ENCODE measurements at places on chromosomes 12 and 14.

DNA sequence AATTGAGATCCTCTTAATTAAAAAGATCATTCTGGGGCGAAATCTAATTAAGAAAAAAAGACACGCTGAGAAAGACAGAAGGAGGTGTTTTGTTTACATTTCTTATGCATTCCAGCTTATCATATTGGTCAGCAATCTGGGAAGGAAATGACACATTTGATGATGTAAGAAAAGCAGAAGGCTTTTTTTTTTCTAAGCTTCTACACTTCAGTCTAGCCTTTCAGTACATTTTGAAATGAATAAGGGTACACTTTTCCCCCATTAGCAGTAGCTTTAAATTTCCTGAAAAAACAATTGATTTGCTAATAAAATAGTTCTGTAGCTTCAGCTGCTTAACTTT is 5.9 kb upstream of the GSC start:
- no peak for DNase-seq

- DNase-seq = no peak
These were observed 117.1 kb downstream of the NAV3 start for GRCh38 chr12:77947746-77948145.

GRCh38 chr12:87930627-87931026 is 98.6 kb downstream of the C12orf50 start:
- no peak for DNase-seq

DNA sequence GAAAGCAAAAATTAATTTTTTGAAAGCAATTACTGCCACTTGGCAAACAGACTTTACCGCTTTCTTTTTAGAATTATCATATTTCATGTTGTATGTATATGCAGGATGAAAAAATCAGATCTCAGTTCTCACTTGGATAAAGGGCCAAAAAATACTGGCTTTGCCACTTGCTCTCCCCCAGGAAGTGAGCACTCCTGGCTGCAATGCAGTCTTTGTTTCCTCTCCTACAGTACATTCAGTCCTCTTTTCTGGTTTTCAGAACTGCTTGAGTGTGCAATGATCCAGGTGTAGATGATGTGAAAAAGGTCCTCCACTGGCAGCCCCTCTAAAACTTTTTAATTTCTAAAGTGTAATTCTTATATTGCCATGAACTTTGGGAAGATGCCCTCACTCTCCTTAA is 183.4 kb downstream of the SLC25A21 start:
- DNase-seq = no peak

DNA sequence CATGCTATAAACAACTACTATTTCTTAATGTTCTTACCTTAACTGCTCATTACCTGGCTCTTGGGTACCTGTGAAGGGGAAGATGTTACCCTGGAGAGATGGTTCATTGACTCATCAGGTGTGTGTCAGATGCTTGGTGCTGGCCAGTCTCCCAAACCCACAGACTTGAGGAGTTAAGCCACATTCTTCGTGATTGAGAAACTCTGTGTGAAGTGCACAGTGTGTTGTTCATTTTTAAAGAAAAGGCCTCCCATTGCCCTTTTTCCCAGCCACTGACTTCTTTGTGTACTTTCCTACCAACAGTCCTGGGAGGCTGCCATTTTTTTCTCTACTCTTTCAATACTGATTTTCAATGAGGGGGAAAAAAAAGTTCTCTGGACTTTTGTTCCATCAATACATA is 3.2 kb downstream of the MGST1 start:
- no peak for DNase-seq
